ENCODE measurements at places on chromosomes 1 and 21.

GRCh38 chr1:207804721-207805468, 53.0 kb downstream of the CD46 start:
- DNase-seq, result no peak

- DNase-seq, result no peak
Observed at GRCh38 chr1:97632776-97633175, 288.1 kb downstream of the DPYD start.

- DNase-seq, result no peak
Observed at GRCh38 chr1:221886743-221887414, 145.0 kb upstream of the DUSP10 start.

GRCh38 chr1:24275510-24275909, 43.6 kb upstream of the GRHL3 start:
- no peak for DNase-seq

DNA sequence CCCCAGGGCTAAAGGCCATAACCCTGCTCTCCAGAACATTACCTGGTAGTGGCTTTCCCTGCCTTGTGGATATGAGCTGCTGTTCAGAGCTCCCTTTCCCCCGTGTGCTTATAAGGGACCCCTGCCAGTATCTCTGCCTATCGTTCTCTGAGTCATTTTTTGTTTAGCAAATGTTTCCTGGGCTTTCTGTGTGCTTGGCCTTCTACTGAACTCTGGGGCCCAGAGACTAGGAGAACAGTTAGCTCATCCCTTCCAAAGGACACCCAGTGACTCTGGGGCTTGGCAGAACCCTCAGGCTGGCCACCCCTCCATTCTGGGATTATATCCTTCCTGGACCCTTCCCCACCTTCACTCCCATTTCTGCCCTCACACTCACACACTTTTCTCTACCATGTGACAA, 80.8 kb upstream of the POU3F1 start:
- DNase-seq, result no peak

GRCh38 chr1:94272388-94272787, 35.0 kb upstream of the ARHGAP29 start:
- no peak for DNase-seq

DNA sequence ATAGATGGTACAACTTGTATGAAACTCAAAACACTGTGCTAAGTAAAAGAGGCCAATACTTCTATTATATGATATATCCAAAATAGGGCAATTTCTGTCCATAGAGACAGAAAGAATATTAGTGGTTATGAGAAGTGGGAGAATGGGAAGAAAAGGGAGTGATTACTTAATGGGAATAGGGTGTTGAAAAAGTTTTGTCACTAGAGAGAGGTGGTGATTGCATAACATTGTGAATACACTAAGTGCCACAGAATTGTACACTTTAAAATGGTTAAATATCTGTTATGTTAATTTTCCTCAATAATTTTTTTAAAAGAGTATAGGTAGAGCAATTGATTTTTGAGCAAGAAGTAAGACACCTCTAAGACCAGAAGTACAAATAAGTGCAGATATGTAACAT, 29.7 kb downstream of the GNAT2 start:
- no peak for DNase-seq

- DNase-seq, result no peak
Observed at GRCh38 chr1:10753299-10753698, 43.1 kb downstream of the CASZ1 start.

All from stimulated activated CD8-positive, alpha-beta memory T cell treated with anti-CD3 and anti-CD28 coated beads, Interleukin-7, amount 100 ng/mL, for 1 hour (primary cell).